Gastrocnemius medialis (tissue), 4 donors: ENCODE measurements at places on chromosomes 16 and 17.

DNA sequence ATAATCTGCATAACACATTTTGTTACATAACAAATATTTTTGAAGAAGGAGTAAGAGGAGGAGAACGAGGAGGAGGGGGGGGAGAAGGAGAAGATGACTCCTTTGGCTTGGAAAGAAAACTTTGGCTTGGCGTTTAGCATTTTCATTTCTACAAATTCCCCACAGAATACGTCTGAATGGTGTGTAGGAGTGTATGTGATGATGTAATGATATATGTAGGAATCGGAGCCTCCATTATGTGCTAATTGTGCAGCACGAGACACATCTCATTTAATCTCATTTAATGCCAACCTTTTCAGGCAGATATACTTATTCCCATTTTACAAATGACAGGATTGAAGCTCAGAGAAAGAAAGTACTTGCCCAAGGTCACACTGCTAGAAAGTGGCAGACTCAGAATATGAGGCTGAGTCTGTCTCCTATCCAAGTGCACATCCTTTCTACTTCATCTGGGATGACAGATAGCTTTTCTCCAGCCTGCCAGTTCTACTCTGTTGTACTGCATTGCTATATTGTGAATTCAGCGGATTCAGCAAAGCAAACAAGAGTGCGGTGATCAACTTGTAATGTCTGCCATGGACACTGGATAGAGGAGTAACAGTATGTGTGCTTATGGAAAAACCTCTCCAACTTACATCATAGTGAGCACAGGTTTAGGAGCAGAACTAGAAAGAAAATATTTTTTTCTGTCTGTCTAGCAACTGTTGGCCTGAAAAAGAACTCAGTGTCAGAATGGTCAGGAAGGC lies 10.4 kb upstream of the SLC47A2 start:
- DNase-seq = no peak

GRCh38 chr17:41516830-41517283 lies 1.8 kb downstream of the KRT15 start:
- no peak for DNase-seq

- no peak for DNase-seq
Measured at GRCh38 chr17:56808503-56808902, 25.2 kb downstream of the C17orf67 start.

GRCh38 chr17:31672161-31672819 lies 186.8 kb downstream of the COPRS start:
- DNase-seq = no peak

DNA sequence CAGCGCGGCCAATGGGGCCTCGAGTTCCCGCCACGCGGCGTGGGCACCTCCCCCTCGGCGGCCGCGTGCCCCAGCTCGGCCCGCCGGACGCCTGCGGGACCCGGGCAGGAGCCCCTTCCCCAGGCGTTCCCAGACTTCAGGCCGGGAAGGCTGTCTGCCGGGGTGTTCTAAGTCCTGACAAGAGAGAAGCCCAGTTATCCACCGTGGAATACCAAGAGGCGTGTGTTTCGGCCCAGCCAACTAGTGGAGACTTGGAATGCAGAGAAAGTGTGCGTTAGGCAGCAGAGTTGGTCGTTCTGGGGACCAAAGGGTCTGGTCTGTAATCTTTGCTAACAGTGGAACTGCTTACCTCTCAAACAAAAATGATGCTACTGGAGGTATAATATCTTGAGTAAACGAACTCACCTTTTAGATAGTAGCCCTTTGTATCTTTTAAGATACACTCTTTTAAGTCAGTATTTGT lies 251 bp upstream of the HSF5 start:
- DNase-seq = no peak
